ENCODE measurements at places on chromosomes 5 and 9.

DNA sequence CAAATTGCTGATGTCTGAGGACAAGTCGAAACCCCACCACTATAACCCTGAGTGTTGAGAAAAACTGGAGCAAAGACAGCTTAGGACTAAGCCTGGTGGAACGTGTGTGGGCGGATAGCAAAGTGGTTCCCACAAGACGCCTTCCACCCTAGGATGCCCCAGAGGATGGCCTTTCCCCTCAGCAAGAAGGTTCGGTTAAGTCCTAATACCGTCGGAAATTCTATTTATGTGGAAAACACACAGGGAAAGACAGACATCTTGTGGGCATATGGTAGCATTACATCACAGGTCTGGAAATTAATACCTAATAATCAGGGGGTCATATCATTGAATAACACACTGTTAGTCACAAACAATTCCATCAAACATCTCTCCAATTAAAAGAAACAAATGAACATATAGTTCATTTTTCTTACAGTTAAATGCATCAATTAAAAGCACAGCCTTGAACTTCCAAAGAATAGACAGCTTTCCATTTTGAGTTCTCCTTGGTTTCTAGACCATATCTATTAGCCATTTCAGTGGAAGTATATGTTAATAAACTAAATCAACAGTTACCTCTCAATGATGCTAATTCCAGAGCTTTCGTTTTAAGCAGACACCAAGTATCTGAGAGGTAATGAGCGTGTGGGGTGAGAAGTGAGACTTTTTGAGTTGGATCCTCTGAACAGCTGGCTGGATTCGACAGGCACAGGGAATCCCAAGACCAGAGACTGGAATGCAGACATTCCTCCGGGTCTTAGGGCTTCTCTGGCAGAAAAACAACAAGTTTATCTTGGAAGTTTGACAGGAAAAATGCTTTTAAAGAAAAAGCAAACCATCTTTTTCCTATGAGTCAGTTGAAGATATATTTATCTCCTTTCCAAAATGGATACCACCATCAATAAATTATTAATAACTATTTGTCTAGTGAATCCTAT, 2.9 kb upstream of the ICE1 start:
- peak; percentile 17 for DNase-seq

GRCh38 chr9:94741866-94742265, 15.4 kb downstream of the AOPEP start:
- no peak for DNase-seq

- DNase-seq = no peak
Observed at GRCh38 chr5:132414634-132415378, 45.3 kb downstream of the SLC22A5 start.

DNA sequence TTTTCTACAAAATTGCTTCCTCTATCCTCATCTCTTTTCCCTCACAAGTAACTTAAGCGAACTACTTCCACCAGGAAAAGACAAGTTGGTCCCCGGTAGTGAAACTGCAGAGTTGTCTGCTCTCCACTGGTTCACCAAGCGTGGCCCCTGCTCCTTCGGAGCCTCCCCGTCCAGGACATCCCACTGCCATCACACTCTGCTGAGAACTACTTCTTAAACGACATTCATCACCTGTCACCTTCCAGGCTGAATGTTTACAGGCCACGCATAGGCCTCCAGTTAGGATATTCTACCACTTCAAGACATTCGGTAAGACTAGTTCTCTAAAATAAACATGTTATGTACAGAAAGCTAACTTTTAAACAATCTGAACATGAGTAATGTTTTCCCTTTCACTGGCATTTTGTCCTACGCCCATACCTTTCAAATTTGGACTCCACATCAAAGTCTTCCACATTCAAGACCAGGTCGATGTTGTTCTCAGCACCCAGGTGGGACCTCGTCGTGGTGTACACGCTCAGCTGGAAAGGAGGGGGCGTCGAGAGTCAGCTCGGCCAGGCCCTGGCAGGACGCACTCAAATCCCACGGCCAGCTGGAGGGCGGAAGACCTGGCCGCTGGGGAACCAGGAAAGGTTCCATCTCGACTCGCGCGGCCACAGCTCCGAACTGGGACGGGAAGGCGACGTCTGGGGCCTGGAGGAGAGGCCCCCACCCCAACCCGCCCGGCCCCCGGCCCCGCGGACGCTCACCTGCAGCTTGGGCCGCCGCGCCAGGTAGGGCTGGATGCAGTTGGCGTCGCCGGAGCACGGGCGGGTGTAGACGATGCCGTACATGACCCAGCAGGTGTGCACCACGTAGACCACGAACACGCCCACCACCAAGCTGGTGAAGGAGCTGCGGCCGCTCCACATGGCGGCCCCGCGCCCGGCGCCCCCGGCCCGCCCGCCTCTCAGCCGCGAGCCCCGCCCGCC, 683 bp downstream of the CLPTM1L start:
- peak; percentile 7 for DNase-seq

DNA sequence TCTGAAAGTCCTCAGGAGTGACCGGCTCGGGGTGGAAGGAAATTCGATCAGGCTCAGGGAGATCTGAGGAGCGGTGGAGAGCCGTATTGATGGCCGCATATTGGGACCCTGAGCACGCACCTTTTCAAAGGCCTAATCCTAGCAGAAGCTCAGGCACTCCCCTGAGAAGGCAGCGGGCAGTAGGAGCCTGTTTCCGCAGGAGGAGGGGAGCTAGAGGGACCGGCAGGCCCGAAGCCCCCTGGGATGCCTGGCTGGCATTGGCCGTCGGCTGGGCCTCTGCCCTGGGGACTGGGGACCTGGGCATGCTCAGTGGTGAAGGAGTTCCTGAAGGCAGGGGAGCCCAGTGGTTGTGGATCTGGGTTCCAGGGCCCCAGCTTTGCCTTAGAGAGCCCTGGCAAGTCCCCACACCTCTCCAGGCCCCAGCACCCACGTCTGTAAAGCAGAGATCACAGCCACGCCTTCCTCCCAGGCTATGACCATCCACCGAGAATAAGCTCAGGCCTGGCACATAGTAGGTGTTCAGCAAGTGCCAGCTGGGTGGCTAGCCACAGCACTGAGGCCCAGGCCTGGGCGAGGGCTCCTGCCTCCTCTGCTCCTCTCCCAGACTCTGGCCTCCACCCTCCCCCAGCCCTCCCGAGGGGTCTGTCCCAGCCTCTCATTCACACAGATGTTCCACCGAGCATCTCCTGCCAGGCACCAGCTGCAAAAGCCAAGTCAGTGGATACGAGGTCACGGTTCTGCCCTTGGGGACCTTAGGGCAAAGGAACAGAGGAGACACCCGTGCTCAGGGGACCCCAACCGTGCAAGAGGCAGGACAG, 17.2 kb upstream of the QRFP start:
- DNase-seq = no peak

- no peak for DNase-seq
Observed at GRCh38 chr9:24035816-24036215, 209.8 kb upstream of the ELAVL2 start.

DNA sequence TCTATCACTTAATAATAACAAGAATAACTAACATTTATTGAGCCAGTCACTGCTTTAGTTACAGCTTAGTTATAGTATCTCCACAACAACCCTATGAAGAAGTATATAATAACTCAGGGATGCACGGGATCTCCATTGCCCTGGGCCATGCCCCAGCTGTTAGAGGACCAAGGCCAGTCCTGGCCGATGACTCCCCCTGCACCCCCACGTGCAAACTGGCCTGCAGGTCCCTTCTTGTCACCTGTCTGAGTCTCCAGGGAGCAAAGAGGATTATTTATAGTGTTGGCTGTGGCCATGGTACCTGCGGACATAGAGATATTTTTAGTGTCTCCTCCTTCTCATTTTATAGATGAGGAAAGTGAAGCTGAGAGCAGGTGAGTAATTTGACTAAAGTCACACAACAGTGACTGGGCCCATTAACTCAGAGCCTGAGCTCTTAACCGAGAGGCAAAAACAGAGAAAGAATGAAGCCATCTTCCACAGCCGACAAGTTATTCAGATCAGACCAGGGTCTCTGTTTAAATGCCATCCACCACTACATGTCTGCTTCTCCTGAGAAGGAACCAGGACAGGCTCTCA, 94.4 kb downstream of the TMEM215 start:
- no peak for DNase-seq

GRCh38 chr5:68744206-68744605, 349.6 kb upstream of the SLC30A5 start:
- DNase-seq = no peak

GRCh38 chr5:139422307-139422893, 16.9 kb downstream of the DNAJC18 start:
- DNase-seq = peak; percentile 88

DNA sequence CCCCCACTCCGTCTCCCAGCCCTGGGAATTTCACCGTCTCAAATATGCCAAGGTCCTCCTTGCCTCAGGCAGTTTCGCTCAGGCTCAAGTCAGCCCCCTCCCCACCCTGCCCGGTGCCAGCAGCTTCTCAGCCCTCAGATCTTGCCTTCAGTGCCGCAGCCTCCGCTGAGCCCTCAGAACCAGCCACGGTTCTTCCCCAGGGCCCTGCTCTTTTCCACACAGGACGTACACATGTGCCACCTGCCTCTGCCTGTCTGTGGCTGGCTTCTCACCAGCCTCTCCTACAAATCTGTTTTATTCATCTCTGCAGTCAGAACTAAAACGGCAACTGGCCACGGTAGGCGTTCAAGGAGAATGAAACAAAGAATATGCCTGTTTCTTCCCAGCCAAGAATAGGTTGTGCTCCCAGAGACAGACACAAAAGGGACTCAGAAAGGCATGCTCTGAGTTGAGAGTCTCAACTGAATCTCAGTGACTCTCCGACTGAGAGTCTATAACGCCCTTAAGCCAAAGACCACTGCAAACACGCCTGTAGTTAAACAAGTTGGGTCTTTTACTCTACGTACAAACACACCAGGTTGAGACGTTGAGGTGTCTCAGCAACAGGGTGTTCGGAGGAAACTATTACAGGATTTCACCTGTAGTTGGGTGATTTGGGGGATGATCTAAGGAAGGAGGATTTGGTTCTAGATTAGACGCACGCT, 10.6 kb upstream of the GRIN1 start:
- no peak for DNase-seq

- DNase-seq = no peak
Observed at GRCh38 chr9:125415583-125416460, 154.2 kb downstream of the GAPVD1 start.

DNA sequence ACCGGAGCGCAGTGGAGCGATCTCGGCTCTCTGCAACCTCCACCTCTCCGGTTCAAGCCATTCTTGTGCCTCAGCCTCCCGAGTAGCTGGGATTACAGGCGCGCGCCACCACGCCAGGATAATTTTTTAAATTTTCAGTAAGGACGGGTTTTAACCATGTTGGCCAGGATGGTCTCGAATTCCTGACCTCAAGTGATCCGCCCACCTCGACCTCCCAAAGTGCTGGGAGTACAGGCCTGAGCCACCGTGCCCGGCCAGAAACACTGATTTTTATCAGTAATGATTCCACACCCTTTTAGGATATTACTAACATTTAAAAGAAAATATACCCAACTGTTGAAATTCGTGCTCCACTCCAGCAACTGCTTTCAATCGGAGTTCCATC, 464 bp upstream of the FAM151B start:
- no peak for DNase-seq

- no peak for DNase-seq
Observed at GRCh38 chr5:17734011-17734410, 99.8 kb downstream of the TAF11L14 start.

DNA sequence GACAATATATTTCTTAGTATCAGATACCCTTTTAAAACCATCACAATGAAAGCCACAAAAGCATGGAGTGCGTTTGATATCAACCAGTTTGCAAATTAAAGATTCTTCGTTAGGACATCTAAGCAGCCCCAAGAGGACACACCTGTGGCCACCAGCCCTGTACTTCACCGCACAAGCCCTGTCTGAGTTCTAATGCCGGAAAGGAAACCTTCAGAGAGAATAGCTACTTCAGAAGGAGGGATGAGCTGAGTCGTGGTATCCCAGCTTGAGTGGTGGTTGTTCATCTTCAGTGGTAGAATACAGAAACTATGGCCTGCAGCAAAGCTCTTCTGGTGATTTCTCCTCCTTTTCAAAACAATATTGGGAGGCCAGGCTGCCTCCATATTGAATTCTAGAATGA, 319.6 kb downstream of the FBXL7 start:
- no peak for DNase-seq

DNA sequence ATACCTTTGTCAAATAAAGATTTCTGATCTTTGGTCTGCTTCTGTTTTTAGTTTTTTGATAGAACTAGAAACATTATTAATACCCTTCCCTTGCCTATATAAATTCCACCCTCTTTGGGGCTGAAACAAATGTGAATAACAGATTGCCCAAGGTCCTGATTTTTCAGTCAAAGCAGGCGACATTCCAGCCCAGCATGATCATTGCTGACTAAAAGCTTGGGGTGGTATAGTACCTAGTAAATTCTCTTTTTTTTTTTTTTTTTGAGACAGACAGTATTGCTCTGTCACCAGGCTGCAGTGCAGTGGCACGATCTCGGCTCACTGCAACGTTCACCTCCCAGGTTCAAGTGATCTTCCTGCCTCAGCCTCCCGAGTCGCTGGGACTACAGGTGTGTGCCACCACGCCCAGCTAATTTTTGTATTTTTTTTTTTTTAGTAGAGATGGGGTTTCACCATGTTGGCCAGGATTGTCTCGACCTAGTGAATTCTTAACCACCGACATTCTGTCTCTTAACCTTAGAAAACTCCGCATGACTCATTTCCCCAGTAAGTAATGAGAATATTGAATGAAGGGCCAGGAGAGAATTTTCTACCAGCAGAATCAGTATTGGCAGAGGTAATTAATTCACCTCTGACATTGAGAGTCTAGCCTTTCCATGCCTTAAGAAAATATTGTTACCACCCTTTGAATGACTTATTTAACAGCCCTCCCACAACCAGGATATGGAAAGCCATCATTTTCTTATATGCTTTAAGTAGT, 226.4 kb downstream of the GNA14 start:
- DNase-seq = no peak

DNA sequence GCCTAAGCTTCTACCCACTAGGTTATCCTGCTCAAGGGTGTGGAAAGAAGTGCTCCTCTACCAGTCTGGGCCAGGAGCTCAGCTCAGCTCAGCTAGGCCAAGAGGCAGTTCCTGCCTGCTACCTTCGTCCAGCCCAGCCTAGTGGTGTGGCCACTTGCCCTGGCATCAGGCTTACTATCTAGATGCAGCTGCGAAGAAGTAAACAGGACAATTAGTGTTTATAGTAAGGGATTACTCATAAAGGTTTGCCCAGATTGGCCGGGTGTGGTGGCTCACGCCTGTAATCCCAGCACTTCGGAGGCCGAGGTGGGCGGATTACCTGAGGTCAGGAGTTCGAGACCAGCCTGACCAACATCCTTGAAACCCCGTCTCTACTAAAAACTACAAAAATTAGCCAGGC, 12.8 kb upstream of the SPATA24 start:
- no peak for DNase-seq

GRCh38 chr5:158492841-158493242, 606.9 kb downstream of the EBF1 start:
- DNase-seq = no peak

Data from CD4-positive, alpha-beta T cell treated with Interleukin-2 at 100 ng/mL for 4 hours (primary cell).